ENCODE measurements at places on chromosomes 5 and 9. TPM values are rescaled to one million over a fixed set of nuclear protein-coding genes. Genes with fewer than 3 reads are reported as not detected.

DNA sequence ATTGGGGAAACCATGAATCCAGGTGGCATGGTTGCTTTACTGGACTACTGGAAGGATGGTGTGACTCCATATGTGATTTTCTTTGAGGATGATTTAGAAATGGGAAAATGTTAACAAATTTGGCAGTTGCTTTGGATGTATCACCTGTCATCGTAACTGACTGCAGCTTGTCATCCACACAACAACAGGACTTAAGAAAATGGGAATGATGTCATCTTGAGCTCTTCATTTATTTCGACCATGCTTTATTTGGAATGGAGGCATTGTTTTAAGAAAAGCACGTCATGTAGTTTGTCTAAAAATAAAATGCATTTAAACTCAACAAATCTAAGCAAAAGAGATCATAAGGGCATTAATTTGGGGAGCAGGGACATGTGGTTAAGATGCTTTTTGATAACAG lies 265.0 kb downstream of the GOLPH3 start:
- no peak for DNase-seq

Gene SLCO4C1
- under 0.01 TPM for total RNA-seq

DNA sequence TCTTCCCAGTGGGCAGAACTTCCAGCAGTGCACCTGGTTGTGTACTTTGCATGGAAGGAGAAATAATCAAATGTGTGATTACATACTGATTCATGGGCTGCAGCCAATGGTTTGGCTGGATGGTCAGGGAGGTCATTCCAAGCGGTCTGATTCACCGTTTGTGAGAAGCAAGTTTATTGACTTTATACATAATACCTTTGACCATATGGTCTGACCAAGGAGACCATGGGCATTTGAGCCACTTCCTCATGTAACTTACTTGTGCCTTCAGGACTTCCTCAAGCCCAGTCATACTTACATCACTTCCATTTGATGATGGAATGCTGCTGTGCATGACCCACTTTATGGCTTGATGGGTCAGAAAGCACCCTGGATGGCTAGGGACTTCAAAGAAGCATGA lies 41.1 kb downstream of the DAP start:
- DNase-seq, result no peak

DNA sequence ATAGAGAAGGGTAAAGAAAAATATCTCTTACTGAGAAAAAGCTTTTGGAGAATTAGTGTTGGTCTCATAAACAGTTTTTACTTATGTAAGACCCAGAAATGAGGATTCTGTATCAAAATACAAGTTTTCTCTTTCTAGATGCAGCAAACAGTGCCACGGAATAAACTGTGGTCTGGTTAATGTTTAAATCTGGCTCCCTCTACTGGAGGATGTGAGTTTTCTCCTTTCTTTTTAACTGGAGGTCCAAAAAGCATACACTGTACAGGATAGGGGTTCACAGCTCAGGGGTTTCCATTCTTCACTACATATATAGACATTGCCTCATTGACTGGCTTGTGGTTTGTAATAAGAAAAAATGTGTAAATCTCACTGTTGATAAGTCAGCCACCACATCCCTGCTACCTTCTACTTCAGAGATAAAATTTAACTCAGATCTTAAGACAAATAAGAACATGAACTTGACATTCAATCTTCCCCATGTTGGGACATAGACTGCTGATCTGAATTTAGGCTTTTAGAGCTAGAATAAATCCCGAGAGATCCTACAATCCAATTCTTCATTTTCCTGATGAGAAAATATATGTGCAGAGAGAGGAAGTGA lies 98.9 kb downstream of the CFAP95 start:
- peak; percentile 74 for DNase-seq

Gene SCGB3A2
- total RNA-seq, result not detected

GRCh38 chr9:135326141-135326540 lies 153.4 kb upstream of the PPP1R26 start:
- DNase-seq, result no peak

DNA sequence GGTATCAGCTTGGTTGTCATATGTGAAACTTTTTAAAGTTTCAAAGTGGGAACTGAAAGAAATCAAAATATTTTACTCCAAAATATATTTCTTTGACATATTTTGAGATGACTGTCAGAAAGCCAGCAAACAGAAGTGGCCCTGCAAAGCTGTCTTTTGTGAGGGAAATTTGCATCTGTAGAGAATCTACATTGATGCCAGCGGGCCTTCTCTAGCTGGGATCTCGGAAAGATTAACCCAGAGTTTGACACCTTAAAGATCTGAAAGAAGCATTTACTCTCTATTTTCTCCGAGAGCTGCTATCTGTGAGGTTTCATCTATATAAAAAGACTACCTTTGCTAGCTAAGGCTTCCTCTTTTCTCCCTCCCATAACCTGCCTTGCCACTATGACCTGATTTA lies 303.6 kb downstream of the FBXL17 start:
- no peak for DNase-seq

DNA sequence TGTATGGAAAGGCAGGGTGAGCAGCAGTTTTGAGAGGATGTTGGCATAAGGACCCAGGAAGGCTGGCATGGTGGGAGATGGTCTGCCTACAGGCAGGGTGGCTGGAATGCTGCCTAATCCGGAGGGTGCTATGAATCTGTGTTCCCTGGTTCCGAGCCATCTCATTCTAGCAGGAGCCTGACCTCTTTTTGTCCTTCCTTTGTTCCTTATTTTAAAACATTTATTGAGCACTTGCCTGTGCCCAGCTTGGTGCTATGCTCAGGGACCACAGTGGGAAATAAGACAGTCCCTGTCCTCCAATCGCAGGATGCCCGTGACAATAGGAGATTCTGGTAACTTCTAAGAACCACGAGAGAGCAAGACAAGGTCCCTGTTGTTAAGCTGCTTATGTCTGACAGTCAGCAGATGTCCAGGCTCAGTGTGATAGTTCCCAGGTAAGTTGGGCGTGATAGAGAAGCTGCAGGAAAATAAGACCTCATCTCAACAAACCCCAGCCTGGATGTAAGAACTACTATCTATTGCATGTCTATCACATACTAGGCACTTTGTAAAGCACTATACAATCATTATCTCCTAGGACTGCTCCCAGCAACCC lies 9.1 kb upstream of the ZBTB34 start:
- DNase-seq, result no peak

DNA sequence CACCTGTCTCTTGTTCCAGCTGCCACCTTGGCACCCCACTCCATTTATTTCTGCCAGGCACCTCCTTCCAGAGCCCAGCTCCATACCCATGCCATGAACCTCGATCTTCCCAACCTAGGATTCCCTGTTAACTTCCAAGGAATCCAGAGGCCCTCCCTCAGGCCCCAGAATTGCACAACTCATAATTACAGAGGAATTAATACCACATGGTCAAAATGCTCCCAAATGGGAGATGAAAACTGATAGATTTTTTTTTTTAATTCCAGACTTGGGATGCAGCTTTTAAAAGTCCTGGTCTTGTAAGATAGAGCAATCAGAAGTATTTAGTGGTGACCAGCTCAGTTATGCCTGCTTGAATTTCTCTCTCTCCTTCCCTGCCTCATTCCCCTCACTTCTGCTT lies 96.2 kb upstream of the CCDC112 start:
- no peak for DNase-seq

DNA sequence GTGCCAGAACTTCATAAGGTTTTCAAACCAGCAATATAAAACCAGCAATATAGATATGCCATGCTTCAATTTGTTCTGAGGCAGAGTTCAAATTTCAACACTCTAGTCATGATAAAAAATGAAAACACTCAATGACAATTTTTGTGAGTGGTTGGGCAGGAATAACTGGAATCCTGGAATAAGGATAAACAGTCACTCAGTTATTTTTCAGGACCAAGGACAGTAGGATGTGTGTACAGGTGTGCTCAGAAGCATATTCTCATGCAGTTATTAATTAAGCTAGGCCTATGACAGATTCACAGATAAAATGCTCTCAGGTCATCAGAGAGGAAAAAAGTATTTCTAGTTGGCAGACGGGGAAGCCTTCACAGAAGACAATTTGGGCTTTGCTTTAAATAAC lies 117.3 kb upstream of the PPP2R2B start:
- DNase-seq, result no peak

Gene MYMK
- total RNA-seq, result not detected

- no peak for DNase-seq
These were observed 271.3 kb downstream of the ARHGAP26 start for GRCh38 chr5:143041461-143041860.

DNA sequence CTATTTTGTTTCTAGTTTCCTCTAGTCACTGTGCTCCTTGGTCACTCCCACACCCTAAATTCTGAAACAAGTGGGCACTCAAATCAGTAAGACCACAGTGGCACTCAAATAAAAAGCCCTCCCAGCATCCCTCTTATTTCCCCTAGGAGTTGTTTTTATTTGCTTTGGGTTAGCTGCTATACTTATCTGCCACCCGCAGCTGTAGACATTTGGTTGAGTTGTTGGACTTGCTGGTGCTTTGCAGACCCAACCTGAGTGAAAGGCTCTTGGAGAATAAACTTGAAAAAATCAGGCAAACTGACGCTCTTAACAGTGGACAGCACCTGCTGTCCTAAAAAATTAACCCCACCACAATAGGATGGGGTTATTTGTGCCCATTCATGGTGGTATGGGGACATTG lies 203.0 kb downstream of the SPATA31A6 start:
- DNase-seq, result no peak

Gene PCDHGA11
- 1.3 TPM for total RNA-seq

GRCh38 chr5:96275051-96275450 lies 158.0 kb downstream of the PCSK1 start:
- DNase-seq, result no peak

Gene CLPTM1L
- total RNA-seq, result 130 TPM

- DNase-seq, result no peak
These were observed 33.8 kb downstream of the LHFPL2 start for GRCh38 chr5:78614816-78615215.

- DNase-seq, result no peak
These were observed 11.8 kb upstream of the NDUFB6 start for GRCh38 chr9:32584784-32585183.

Gene CD74
- total RNA-seq, result 2,842 TPM

DNA sequence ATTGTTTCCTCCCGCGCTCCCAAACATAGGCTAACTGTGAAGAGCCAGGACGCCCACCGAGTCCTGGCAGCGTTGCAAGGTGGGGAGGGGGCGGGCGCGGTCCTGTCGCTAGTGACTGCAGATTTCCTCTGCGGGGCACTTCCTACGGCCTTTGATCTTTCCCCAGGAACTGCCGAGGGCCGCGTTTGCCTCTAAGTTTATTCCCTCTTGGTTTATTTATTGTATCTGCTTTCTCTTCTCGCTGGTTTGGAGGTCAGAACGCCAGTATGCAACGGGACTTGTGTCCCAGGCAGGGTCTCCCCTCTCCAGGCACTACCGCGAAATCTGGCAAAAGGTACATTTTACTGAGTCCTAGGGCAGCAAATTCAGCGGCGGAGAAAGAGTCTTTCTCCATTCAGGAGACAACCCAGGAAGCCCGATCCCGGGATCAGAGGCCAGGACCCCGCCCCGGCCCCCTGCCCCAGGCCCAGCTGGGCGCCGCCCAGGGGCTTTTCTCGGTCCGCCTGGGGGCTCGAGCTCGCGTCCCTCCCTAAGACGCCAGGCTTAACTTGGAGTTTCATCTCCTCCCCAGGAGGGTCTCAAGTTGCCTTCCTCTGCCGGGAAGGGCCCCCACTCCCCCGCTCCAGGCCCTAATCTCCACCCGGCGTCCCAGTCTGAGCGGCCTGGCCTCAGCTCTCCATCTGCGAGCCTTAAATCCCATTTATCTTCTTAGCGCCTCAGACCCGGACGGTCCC lies 884 bp upstream of the EGFLAM start:
- no peak for DNase-seq

GRCh38 chr5:91176288-91177016 lies 206.7 kb downstream of the ARRDC3 start:
- DNase-seq, result no peak

DNA sequence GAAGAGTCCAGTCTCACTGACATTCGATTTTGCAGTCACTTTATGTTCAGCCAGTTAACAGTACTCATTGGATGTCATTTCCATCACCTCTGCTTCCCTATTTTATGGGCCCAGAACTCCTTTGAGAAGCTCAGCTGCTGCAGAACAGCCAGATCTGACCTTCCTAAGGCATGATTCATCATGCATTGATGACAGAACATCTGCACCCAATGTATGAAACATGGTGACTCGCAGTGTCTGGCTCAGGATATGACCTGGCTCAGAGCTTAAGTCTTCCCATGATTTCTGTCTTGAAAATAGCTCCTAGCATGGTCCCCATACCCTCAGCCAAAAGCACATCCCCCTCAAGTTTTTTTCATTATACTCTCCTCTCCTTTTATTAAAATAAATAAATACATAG lies 92.6 kb upstream of the TRIM32 start:
- no peak for DNase-seq

DNA sequence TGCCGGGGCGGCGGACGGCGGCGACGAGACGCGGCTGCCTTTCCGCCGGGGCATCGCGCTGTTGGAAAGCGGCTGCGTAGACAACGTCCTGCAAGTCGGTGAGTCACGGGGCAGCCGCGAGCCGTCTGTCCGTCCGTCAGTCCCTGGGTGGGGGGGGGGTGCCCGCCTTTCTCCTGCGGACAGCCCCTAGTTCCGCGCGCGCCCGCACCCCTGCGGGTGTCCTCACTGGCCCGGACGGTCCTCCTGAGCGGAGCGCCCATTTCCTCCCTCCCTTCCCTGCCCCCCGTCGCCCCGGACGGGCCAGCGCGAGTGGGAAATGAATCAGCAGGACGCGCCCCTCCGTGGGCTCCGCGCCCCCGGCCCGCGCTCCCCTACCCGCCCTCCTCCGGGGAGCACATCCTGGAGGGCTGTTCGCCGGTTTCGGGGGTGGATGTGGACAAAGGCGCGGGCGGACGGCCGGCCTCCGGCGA lies 828 bp downstream of the ZSWIM6 start:
- peak; percentile 33 for DNase-seq

Gene STK32A
- total RNA-seq, result not detected

DNA sequence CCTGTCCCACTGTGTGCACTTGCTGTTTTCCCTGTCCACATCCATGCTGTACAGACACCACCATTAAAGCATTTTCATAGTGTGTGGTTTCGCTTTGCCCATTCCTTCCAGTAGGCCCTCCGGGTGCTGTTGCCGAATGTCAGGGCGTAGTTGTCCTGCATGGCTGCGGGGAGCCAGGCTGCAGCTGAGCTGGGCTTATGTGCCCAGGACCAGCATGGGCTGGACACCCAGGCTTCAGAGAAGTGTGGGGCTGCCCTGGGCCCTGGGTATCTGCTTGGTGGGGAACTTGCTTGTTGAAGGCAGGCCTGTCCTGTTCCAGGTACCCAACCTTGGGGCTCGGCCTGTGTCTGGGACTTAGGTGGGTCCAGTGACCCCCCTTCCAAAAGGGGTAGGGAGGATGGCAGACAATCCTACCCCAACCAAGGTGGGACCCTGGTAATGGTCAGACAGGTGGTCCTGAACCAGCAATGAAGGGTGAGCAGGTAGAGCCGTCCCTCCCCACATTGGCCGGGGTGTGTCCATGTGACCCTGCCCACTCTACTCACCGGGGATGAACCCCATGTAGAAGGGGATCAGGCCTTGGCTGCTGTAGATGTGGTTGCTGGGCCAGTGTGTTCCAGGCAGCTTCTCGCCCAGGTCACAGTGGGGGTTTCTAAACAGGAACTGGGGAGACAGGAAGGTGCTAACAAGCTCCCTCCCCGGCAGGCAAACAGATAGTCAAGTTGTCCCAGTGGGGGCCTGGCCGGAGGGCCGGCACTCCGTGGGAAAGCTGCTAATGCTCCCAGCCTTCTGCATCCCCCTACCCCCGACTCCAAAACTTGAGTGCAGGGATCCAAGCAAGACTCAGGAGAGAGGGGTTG lies 2.8 kb downstream of the TUBB4B start:
- no peak for DNase-seq

Gene UNC13B
- 6.2 TPM for total RNA-seq

All from hematopoietic multipotent progenitor cell (in vitro differentiated cells).